Inflammatory macrophage treated with lipopolysaccharide for 4 hours (primary cell): ENCODE measurements at places on chromosomes 1 and 21.

DNA sequence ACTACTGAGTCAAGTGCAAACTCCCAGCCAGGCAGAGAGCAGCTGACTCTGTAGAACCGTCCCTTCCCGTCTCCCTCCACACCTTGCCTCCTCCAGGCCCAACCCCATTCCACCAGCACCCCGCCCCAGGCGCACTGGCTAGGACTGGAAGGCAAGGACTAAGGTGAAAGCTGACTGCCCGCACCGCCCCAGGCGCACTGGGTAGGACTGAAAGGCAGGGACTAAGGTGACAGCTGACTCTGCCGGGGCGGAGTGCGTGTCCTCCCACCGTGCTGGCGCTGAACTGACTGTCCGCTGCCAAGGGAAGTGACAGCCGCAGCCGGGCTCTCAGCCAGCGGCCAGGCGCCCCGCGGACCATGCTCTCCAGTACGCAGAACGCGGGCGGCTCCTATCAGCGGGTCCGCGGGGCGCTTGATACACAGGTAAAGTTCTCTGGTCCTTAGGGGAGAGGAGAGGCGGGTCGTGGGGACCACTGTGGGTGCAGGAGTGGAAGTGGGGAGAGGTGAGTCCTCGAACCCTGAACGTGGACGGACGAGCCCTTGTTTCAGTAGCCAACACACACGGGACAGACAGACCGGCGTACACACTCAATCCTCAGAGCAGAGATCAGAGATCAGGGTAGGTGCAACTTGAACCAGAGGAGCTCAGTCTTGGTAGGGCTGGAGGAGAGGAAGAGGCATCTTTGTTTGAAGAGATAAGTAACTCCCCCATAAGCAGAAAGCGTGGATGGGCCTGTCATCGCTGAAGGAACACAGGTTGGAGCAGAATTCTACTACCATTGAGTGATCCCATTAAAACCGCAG is 58.0 kb downstream of the RBM11 start:
- DNase-seq, result peak; percentile 15

DNA sequence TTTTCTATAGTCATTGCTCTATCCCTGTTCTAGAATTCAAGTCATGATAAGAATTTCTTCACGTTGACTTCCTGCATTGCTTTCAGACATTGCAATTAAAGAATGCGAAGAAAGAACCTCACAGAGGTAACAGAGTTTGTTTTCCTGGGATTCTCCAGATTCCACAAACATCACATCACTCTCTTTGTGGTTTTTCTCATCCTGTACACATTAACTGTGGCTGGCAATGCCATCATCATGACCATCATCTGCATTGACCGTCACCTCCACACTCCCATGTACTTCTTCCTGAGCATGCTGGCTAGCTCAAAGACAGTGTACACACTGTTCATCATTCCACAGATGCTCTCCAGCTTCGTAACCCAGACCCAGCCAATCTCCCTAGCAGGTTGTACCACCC is 10.6 kb downstream of the APCS start:
- DNase-seq, result no peak

GRCh38 chr1:207793327-207793726 is 41.5 kb downstream of the CD46 start:
- DNase-seq, result no peak

GRCh38 chr1:27863538-27863915 is 8.8 kb upstream of the THEMIS2 start:
- peak; percentile 91 for DNase-seq

- peak; percentile 50 for DNase-seq
These were observed 59.6 kb upstream of the ITPKB start for GRCh38 chr1:226798427-226799411.

- no peak for DNase-seq
These were observed 324.0 kb upstream of the NEGR1 start for GRCh38 chr1:72606216-72606810.

DNA sequence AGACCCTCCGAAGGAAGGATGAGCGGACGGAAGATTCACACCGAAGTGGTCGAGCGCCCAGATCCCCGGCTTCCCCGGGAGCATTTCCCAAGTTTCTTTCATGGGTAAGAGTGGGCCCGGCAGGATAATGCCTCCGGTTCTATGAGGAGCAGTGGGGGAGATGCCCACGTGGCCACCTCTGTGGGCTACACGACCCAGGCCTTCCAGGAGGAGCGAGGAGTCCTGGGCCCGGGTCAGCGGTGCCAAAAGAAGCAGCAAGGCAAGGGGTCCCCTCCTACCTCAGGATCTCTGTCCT is 7.9 kb upstream of the NBPF11 start:
- DNase-seq, result no peak

- no peak for DNase-seq
These were observed 17.8 kb downstream of the PKNOX1 start for GRCh38 chr21:42991992-42992740.

DNA sequence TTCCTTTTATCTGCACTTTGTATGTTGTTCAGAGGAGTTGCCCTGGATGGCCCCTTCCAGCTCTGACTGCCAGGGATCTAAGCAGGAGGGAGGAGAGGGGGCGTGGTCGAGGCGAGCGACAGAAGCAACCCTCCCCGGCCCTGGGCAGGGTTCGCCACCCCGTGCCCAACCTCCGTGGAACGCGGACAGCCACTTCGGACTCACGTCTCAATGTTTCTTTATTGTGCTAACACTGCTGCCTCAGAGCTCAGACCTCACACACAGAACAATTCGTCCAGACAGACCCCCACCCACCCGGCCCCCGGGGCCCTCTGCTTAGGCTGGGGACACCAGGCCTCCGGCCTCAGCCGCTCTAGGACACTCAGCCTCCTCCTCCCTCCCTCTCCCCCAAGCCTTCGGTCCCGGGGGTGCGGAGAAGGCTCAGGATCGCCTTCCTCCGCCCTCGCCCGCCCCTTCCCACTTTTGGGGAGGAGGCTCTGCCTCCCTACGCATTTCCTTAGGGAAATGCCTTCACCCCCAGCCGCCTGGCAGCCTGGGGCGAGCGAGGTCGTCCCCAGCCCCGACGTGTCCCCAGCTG is 8.3 kb downstream of the VSIG8 start:
- DNase-seq, result peak; percentile 34

GRCh38 chr1:229031061-229031460 is 239.8 kb upstream of the RAB4A start:
- no peak for DNase-seq
